Fibroblast of the aortic adventitia (primary cell): ENCODE measurements at places on chromosomes 11 and 22. TPM values are rescaled to one million over a fixed set of nuclear protein-coding genes. Genes with fewer than 3 reads are reported as not detected.

Gene AMBRA1
- total RNA-seq: 18.0 and 46.9 TPM in 2 replicates

- DNase-seq: no peak
Observed at GRCh38 chr11:58592760-58593472, 14.1 kb downstream of the ZFP91 start.

- no peak for DNase-seq
Observed at GRCh38 chr11:64224891-64225607, 937 bp downstream of the TRPT1 start.

Gene BMAL1
- total RNA-seq: 5.5 and 6.1 TPM in 2 replicates

DNA sequence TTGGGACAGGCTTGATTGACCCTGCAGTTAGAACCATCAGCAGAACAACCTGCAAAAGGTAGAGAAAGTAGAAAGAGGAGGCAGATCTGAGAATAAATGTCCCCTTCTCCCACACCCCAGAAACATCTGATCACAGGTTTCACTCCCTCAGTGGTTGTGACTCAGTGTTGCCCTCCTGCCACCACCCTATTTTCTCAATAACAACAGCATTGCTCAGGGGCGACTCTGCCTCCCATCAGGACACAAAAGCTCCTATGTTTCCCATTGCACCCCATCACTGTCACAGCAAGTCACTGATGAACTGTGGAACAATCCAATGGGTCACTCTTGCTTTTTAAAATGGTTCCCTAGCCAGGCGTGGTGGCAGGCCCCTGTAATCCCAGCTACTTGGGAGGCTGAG, 110.2 kb downstream of the RASSF10 start:
- DNase-seq: no peak

Gene LYVE1
- total RNA-seq: not detected in 2 replicates

GRCh38 chr11:69089258-69089657, 40.5 kb downstream of the TPCN2 start:
- DNase-seq: peak; percentile 75

Gene CALCB
- not detected in 2 replicates for total RNA-seq

GRCh38 chr11:22491555-22492225, 133.9 kb downstream of the FANCF start:
- no peak for DNase-seq

DNA sequence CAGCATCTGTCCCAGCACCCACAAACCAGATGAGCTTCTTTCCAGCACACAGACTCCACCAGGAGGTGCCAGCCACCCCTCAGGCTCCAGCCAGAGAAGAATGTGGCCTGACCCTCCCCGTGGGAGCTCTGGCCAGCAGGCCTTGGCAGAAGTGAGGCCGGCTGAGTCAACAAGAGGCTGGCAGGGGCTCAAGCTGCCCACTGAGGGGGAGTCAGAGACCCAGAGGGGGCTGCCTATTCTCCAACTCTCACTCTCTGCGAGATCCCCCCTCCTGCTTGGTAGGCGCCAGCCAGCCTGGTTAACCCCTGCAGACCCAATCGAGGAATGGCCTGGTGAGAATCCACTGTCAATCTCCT, 10.6 kb upstream of the CDC42EP1 start:
- peak; percentile 73 for DNase-seq

GRCh38 chr22:32801537-32802236, at the start of gene TIMP3:
Gene TIMP3, plus strand, starts transcription at chr22:32801705. Its CDS starts 297 bp downstream, at chr22:32802002.
- DNase-seq: peak; percentile 76

- DNase-seq: peak; percentile 58
Observed at GRCh38 chr22:41917903-41918791, 3.3 kb upstream of the SHISA8 start.

DNA sequence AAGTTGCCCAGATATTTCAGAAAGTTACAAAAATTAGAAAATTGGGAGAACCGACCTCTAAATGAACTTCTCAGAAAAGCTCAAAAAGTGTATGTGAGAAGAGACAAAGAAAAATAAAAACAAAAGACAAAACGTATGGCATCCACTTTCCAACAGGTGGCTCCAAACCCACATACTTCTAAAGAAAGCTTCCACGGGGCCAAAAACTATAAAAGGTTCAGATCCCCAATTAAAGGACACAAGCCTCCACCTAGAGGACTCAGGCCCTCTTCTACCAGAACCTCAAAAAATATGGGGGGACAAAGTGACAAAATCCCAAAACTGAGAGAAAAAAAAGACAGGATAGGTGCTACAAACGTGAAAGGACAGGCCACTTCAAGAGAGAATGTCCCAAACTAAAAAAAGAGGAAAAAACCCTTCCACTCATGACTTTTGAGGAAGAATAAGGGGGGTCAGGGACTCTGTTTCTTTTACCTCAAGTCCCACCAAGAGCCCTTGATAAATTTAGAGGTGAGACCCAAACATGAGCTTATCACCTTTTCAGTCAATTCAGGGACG, 8.8 kb downstream of the SCGB2A1 start:
- peak; percentile 28 for DNase-seq

GRCh38 chr11:61080986-61081590, 21.2 kb upstream of the CD5 start:
- DNase-seq: no peak

DNA sequence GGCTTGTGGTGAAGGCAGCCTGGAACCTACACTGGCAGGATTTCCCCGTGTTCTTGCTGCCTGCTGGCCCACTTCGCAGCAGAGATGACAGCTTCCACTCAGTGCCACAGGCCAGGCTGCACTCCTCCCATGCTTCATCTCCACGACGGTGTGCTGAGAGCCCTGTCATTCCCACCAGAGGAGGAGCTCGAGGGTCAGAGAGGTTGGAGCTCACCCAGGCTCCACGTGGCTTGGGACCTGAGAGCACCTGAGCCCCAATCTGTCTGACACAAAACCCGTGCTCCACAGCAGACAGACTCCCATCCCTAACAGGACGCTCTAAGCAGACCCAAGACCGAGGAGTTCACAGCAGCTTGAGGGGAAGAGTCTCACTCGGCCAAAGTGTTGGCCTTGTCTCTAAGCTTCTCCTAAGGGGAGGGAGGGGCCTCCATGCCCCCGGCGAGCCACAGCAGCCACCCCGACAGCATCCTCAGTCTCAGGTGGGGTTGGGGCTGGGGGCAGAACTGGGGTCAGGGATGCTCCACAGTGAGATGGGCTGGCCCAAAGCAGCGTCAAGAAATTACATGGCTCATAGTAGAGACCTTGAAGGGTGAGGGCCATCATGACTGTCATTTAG, 10.7 kb downstream of the LRFN4 start:
- no peak for DNase-seq

Gene OR8G5
- not detected in 2 replicates for total RNA-seq

Gene MMP12
- total RNA-seq: not detected in 2 replicates

- DNase-seq: no peak
Observed at GRCh38 chr11:41789376-41789775, 329.9 kb upstream of the LRRC4C start.
